ENCODE measurements at places on chromosomes 5 and 9.

DNA sequence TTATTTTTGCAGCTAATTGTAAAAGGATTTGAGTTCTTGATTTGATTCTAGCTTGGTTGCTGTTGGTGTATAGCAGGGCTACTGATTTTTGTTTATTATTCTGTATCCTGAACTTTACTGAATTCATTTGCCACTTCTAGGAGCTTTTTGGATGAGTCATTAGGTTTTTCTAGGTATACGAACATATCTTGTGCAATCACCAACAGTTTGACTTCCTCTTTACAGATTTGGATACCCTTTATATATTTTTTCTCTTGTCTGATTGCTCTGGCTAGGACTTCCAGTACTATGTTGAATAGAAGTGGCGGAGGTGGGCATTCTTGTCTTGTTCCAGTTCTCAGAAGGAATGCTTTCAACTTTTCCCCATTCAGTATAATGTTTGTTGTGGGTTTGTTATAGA is 210.8 kb downstream of the FGF10 start:
- DNase-seq: no peak

DNA sequence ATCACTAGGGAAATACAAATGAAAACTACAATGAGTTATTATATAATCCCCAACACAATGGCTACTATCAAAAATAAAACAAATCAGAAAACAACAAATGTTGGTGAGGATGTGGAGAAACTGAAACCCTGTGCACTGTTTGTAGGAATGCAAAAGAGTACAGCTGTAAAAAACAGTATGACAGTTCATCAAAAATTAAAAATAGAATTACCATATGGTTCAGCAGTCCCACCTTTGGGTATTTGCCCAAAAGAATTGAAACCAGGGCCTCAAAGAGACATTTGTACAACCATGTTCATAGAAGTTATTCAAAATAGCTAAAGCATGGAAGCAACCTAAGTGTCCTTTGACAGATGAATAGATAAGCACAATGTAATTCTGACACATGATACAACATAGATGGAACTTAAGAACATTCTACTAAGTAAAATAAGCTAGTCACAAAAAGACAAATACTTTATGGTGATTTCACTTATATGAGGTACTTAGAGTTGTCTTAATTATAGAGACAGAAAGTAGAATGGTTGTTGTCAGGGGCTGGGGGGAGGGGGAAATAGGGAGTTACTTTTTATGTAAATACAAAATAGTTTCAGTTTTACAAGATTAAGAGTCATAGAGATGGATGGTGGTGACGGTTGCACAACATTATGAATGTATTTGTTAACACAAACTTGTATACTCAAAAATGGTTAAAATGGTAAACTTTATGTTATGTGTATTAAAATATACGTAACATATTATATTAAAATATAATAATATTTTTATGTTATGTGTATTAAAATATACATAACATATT is 102.8 kb downstream of the KCTD16 start:
- no peak for DNase-seq

DNA sequence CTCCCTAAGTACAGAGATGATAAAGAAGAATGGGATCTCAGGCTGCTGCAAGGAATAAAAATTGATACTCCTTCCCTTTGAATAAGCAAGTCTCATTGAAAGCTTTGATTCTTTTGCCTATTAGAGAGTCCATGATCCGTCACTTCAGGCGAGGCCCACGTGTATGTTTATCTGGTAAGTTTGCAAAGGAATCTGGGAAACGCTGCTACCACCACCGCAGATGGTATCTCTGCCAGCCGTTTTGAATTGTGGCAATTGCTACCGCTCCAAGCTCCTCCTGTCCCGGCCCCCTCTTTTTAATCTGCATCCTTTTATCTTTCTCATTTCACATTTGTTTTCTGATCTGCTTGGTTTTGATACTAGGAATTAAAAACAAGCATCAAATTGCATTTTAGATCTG is 42.9 kb upstream of the GRIA1 start:
- no peak for DNase-seq

DNA sequence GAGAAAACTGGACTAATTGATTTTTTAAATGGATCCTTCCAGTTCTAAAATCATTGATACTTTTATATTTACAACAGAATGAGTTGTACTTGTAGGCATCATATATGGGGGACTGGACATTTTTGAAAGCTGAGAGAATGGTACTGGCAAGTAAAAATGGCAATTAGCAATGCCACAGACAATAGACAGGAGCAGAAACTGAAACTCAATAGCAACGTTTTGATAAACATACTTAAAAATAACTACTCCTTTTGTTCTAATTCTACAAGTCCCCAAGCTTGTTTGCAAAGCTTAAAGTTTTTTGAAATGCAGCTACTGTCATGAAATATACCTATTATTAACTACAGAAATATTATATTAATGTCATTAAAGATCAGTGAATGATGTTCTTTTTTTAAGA is 52.8 kb upstream of the FBXL7 start:
- DNase-seq: no peak

GRCh38 chr9:82208741-82209450 is 220.3 kb downstream of the SPATA31D1 start:
- DNase-seq: no peak

DNA sequence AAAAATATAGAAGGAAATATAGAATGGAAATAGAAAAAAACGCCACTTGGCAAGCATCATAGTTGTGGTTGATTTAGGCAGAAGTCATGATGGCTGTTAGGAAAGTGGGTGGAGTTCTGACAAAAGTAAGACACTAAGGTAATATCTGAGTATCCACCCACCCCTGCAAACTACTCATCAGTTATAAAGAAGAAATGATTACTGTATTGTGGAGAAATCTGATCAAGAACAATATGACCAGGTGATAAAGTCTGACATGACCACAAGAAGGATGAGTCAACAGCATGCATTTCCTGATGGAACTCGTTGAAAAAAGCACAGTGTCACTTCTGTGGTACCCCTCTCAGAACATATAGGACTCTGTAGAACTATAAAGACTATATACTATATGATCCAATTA is 343.4 kb upstream of the PAPPA start:
- DNase-seq: no peak

GRCh38 chr9:135769489-135770202 is 67.7 kb downstream of the KCNT1 start:
- DNase-seq: no peak

GRCh38 chr9:71665247-71665646 is 103.1 kb downstream of the CEMIP2 start:
- no peak for DNase-seq

DNA sequence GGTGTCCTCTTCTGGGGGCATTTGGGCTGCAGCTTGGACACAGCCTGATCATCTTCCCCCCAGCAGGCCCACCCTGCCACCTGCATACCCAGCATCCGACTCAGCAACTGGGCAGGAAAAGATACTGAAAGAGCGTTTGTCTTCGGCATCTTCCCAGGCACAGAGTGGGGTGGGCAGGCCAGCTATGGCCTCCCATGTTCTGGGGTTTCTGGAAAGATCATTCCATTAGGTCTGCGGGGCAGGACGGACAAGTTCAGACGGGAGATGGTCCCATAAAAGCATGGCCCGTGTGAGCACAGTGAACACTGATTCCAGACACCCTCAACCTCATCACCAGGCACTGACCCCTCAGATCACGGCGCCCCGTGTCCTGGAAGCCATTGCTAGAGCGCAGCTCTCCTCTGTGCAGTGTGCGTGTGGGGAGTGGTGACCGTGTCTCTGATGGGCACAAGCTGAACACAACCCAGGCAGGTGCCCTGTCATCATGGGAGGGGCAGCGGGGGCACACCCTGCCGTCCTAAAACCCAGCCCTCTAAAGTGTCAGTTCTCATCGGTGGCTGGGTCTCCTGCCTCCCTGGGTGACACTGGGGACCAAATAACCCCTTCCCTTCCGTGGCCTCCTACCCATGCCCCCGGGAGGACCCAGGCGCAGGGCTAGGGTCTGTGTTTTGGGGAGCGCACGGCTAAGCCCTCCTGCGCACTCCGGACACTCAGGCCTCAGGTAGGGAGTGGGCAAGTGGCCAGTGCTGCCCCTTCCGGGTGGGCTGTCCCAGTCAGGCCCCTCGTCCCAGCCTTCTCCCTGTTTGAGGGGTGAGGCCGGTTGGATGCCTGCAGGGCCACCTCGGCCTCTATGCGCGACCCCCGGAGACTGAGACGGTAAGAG is 13.2 kb upstream of the TMEM250 start:
- no peak for DNase-seq

DNA sequence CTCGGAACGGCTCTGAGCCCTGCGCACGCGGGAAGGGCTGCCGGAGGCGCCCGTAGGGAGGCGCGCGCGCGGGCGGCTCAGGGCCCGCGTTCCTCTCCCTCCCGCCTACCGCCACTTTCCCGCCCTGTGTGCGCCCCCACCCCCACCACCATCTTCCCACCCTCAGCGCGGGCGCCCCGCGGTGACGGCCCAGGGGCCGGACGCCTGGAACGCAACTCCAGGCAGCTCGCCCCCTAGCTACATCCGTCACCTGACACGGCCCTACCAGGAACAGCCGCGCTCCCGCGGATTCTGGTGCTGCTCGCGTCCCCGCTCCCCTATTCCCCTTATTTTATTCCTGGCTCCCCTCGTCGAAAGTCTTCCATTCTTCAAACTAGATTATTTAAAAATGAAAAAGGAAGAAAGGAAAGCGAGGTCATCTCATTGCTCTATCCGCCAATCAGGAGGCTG is at the start of gene CDKN2B-AS1:
Gene CDKN2B-AS1, plus strand, starts transcription at position 236 of the 450 bp plus-strand sequence.
- no peak for DNase-seq

DNA sequence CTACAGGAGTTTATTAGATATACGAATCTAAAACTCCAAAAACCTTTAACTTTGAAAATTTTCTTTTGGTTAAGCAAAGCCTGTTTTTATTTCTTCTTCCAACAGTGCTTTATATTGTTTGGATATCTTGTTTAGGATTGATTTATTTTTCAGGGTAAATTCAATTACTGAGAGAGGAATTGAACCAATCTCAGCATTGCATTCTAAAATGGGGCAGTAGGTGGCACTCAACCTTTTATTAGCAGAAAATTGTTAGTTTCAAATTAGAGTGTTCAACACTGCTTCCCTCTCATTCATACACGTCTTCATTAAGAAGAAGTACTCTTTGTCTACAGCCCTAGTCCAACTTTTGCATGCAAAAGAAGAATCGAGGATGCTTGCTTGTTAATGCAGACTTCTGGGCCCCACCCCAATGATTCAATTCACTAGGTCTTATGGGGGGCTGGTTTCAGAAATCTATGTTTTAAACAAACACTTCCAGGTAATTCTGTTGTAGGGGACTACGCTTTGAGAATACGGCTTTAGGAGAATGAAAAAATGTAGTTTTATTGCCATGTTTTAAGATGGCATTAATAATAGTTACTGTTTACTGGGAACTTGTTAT is 26.6 kb downstream of the MRPL22 start:
- DNase-seq: no peak

GRCh38 chr9:96009690-96010472 is 134.4 kb downstream of the ERCC6L2 start:
- DNase-seq: peak; percentile 51

- DNase-seq: no peak
Measured at GRCh38 chr5:55679556-55679955, 32.6 kb downstream of the SLC38A9 start.

DNA sequence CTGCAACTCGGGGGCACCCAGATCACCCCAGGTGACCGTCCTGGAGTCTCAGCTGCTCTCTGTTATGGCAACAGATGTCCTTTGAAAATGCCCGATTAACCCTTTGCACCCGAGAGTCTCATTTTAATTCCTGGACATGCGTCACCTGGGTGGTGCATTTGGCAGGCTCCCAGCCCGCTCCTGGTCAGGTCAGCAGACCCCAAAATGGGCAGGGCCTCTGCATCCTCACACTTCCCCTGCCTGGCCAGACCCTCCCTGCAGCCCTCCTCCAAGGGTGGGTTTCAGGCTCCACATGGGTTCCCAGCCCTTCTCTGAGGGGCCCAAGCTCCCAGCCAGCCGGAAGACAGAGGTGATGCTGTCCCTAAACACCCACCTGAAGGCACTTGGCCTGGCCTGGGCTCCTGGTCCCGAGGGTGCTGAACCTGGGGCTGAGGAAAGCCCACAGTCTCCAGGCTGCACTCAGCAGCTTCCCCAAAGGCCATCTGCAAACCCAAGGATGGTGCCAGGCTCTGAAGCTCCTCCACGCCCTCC is 69.4 kb downstream of the PSMB7 start:
- DNase-seq: no peak

Measured in stimulated activated CD8-positive, alpha-beta memory T cell treated with anti-CD3 and anti-CD28 coated beads, Interleukin-2, amount 100 ng/mL, for 1 hour (primary cell).